ENCODE measurements at places on chromosomes 13 and 19.

- DNase-seq, result no peak
These were observed 354.1 kb downstream of the KLF5 start for GRCh38 chr13:73412933-73413332.

DNA sequence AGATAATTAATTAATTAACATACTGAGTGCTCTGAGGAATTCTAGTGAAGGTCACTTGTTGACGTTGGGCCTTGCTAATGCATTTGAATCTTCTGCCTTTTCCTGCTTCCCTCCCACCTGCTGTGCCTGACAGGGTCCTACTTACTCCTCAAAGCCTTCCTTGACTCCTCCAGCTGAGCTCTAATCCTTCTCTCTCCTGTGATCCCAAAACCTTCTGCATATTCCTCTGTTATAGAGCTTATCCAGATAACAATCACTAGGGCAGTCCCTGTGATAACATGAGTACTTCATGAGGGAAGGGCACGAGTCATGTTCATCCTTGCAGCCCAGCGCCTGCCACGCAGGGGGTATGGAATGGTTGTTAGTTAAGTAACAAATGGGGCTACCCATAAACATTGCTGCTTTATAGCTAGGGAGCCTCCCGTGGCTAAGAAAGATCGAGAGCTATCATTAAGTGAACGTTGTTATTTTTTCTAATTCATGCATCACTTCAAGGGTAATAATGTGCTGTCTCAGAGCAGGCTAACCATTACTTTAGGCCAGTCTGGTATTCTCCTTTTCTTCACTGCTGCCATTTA is 19.1 kb upstream of the SPATA13 start:
- DNase-seq, result no peak

DNA sequence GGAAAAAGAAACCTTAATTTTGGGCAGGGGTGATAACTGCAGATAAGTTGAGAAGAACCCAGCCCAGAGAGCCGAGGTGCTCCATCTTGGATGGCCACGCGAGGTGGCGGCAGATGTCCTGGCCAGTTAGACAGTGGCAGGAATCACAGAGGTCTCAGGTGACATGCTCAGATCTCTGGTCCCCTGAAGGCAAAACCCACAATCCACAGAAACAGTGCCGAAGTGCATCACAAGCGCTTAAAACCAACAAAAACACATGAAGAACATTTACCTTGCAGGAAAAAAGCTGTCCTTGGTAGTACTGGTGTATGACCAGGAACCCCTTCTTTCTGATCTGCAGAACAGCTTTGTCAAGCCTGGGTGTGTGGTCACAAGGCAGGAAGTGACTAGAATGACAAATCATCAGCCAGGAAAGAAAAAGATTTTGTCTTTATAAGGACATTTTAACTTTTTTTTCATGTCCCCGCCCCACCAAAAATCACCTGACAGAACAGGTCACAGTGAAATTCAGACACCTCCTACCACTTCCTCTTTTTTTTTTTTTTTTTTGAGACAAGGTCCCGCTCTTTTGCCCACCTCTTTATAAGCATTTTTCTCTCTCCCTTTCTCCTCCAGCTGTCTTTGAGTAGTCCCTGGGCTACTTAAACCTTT is at the start of gene LCP1:
Gene LCP1 (minus strand): TSS at position 338 of the 651 bp plus-strand sequence. CDS start 22,515 bp downstream, outside the sequence.
- DNase-seq, result no peak

- DNase-seq, result peak; percentile 94
These were observed 6.4 kb downstream of the AXL start for GRCh38 chr19:41225238-41226052.

DNA sequence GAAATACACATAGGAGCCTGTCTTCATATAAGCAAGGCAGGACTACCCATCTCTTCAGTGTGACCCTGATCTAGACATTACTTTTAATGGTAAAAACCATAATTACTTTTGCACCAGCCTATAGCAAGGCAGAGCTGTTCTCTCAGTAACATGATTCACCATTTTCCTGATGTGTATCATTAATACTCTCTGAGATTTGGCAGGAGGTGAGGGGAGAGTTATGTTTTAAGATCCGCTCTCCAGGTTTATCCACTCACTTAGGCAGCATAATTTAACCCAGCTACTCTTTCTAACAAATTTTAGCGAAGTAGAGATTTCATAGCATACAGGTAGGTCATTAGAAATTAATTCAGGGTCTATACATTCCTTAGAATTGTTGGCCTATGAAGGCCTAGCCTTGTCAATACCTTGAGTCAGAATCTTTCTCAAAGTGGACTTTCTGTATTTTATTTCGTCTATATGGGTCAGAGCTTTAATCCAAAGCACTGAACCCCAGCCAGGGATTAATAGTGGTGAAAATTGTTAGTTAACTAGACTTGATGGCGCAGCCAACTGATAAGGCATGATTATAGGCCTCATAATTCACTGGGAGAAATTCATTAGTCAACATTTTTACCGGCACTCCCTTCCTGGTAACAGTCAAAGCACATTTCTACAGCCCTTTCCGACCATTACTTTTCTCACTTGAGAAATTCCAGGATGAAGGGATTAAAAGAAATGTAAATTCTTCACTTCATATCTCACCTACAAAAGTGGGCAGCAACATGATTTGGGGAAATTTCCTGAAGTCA is 955.1 kb downstream of the DIAPH3 start:
- no peak for DNase-seq

DNA sequence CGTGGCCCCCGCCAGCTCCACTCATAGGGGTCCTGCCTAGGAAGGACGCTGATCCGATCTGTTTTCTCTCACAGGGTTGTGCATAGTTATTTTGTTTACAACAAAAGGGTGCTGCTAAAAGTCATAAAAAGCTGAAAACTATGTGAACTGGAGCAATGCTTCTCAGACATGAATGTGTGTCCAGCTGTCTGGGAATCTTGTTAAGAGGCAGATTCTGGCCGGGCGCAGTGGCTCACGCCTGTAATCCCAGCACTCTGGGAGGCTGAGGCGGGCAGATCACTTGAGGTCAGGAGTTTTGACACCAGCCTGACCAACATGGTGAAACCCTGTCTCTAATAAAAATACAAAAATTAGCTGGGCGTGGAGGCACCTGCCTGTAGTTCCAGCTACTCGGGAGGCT is 8.6 kb downstream of the LRRC4B start:
- no peak for DNase-seq

DNA sequence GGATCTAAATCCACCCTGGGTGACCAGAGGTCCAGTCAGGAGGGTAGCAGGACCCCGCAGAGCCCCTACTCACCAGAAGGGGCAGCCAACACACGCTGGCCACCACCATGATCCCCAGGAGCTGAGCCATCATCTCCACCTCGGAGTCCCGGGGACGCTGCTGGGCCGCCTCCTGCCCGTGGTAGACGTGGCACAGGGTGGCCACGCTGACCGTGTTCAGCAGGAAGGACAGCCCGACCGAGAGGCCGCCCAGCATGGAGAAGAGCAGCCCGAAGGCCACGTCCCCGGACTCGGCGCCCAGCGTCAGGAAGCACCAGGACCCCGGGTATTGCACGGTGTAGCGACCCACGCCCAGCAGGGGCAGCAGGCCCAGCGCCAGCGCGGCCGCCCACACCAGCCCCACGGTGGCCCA is 6.9 kb downstream of the TBXA2R start:
- DNase-seq, result no peak

DNA sequence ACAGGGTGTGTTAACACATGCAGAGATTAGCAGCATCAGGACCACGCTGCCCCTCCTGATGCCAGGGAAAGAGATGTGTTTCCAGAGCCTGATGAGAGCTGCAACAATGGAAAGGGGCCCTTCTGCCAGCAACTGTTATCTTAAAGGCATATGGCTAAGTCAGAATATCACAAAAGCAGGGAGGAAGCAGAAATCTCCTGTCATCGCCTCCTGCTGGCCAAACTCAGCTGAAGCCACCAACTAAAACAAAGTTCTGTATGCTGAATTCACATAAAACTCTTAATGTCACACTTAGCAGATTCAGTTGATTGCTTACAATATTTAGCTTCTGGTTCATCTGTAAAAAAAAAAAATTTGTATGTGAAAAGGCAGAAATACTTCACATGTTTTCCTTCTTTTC is 178.2 kb downstream of the GPC5 start:
- DNase-seq, result no peak

DNA sequence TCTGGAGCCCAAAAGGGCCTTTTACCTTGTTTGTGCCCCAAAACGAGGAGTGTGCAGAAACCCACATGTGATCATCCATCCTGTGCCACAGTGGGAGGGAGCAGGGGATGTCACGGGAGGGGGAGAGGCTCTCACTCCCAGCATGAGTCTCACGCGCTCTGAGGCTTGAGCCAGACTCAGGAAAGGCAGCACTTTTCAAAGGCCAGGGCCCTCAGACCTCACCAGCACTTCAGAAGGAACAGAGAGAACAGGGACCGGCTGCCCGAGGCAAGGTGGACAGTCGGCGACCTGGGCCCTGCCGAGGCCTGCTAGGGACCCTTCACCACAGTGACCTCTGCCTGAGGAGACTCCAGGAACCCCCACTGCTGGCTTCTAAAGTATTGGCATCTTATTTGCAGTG is 71.7 kb upstream of the WASF3 start:
- DNase-seq, result peak; percentile 44

DNA sequence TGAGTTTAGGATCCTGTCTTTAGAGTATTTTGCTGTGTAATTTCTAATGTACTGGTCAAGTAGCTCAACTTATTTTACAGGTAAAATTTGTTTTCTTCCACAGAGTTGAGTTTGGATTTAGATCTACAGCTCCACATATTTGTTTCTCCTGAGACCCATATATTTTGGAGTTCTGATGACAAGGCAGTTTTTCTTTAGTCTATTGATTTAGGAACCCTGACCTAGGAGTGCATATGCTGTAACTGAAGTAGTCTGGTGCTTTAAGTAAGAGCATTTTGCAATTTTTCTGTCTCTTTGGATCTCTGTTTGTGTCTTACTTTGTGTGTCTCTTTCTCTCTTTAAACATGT is 19.5 kb upstream of the SPRY2 start:
- DNase-seq, result no peak

GRCh38 chr19:5018224-5019015 is 49.5 kb downstream of the KDM4B start:
- DNase-seq, result peak; percentile 85

GRCh38 chr19:48970139-48970766 is 5.1 kb downstream of the FTL start:
- no peak for DNase-seq

- no peak for DNase-seq
These were observed 1.5 kb downstream of the RAB3A start for GRCh38 chr19:18202397-18202777.

- DNase-seq, result peak; percentile 86
These were observed 6.1 kb downstream of the SACS start for GRCh38 chr13:23427342-23427843.

GRCh38 chr13:106917024-106917571 is 349.2 kb upstream of the ARGLU1 start:
- peak; percentile 24 for DNase-seq

GRCh38 chr19:10808937-10809649 is 26.9 kb downstream of the TMED1 start:
- DNase-seq, result no peak

DNA sequence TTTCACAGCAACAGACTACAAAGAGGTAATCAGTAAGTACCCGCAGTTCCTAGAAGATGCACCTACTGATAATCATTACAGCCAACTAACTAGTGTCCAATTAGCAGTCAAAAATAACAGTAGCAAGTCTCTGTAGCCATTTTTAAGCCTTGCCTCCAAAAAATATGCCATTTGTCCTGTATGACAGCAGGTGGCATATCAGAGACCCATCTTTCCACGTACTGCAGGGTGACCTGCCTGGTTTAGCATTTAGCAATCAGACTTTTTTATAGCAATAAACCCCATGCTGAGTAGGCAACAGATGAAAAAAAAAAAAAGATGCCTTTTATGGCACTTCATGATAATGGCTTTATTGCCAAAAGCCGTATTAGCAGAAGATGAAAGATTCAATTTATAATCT is 155.3 kb upstream of the LSM14A start:
- no peak for DNase-seq

DNA sequence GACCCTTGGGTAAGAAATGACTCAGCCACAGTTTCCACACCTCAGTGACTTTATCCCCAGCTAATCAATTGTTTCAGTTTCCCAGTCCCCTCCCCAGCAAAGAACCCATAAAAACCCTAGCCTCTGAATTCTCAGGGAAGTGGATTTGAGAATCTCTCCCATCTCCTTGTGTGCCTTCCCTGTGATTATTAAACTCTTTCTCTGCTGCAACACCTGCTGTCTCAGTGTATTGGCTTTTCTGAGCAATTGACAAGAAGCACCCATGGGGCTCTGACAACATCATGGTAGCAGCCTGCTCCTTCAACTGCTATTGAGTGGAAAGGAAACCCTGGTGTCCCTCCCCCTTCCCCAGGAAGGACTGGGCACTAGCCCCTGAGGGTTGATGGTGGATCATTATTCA is 73.7 kb downstream of the UQCRFS1 start:
- DNase-seq, result no peak

- DNase-seq, result peak; percentile 92
These were observed at the start of gene AXL for GRCh38 chr19:41218615-41219507. AXL (plus strand) TSS chr19:41219223; CDS start chr19:41219393, 170 bp downstream.

GRCh38 chr13:76741624-76742023 is 144.6 kb downstream of the KCTD12 start:
- no peak for DNase-seq

DNA sequence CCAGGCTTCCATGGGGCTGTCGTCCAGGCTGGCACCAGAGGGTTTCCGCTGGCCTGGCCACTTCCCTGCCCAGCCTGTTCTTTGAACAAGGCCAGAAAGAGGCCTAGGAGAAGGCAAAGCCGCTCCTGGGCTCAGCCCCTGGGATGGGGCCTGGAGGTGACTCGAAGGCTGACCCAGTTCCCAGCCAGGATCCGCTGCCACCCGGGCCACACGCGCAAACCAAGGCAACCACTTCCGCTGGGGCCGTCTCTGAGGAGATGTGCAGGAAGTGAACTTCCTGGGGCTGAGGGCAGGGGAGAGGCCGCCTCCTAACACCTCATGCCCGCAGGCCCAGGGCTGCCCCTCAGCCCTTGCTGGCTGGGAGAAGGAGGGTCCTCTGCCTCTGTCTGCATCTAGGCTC is 15.2 kb downstream of the PLEKHF1 start:
- DNase-seq, result no peak

DNA sequence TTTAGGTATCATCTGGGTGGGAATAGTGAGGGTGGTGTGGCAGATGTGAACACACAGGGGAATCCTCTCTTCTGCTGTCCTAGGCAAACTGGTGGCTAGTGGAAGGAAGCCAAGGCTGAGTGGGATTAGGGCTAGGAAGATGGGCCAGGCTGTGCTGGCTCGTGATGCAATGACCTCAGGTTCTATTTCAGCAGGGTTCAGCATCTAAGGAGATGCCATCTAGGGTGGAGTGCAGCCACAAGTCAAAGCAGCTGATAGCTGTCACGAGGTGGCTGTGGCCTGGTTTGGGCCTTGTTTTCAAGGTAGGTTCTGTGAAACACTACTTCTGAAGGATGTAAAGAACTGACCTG is 21.6 kb downstream of the ARL11 start:
- DNase-seq, result no peak

- DNase-seq, result no peak
These were observed 260.8 kb upstream of the TSHZ3 start for GRCh38 chr19:31610018-31610417.

GRCh38 chr13:84662491-84662890 is 780.2 kb upstream of the SLITRK1 start:
- DNase-seq, result no peak
